Caco-2 (cell line): ENCODE measurements at places on chromosomes 2 and 18. TPM values are rescaled to one million over a fixed set of nuclear protein-coding genes. Genes with fewer than 3 reads are reported as not detected.

GRCh38 chr18:58695772-58696171 lies 24.5 kb downstream of the MALT1 start:
- H3K27me3 ChIP-seq: no peaks in the 10 kb centered on the region
- DNase-seq: no peak
- no peaks in the 10 kb centered on the region for H3K36me3 ChIP-seq
- H3K27ac ChIP-seq: no peak overlapping the region
- H3K4me1 ChIP-seq: no peaks in the 10 kb centered on the region

GRCh38 chr2:236403811-236404210 lies 139.6 kb upstream of the ASB18 start:
- no peaks in the 10 kb centered on the region for H3K4me1 ChIP-seq
- DNase-seq: no peak
- no peak overlapping the region for H3K4me3 ChIP-seq
- no peaks in the 10 kb centered on the region for H3K36me3 ChIP-seq
- H3K27me3 ChIP-seq: no peaks in the 10 kb centered on the region

- no peaks in the 10 kb centered on the region for H3K36me3 ChIP-seq
- H3K4me3 ChIP-seq: no peak overlapping the region
- H3K27me3 ChIP-seq: no peaks in the 10 kb centered on the region
- no peak overlapping the region for H3K27ac ChIP-seq
- no peaks in the 10 kb centered on the region for H3K4me1 ChIP-seq
- DNase-seq: no peak
Measured at GRCh38 chr2:140085674-140086073, 1305.5 kb upstream of the NXPH2 start.

DNA sequence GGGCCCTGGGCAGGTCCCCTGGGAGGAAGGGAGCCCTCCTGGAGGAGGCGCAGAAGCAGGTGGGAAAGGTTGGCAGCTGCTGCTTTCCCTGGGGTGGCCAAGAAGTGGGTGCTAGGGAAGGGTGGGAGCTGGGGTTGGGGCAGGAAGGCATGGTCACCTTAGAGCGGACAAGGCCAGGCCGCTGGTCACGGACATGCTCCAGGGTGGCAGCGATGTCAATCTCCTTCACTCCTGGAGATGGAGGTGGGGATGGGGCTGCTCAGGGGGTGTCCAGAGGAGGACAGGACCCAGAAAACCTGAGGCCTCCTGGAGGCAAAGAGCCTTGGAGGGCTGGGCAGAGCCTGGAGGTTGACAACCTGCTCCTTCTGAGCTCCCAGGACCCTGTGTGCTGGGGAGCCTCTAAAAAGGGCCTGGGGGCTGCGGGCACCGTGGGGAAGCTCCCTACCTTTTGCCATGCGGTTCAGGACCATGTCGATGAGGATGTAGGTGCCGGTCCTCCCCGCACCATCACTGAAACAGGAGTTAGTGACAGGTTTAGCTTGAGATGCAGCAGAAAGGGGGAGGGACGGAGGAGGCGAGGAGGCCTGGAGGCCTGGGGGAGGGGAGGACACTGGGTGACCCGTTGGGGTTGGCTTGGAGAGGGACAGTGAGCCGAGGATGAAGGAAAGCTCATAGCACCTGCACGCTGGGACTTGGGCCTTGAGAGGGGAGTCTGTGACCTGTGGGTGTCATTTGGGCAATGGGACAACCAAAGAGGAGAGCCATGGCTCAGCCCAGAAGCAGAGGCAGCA lies 11.4 kb downstream of the DNAJB2 start:
- no peak overlapping the region for H3K4me3 ChIP-seq
- 0 out of 2 replicates have a peak, but pooled peaks cover 4% of the 10 kb centered on the region for H3K4me1 ChIP-seq
- no peak overlapping the region for H3K27ac ChIP-seq
- no peaks in the 10 kb centered on the region for H3K36me3 ChIP-seq
- DNase-seq: no peak

- no peak for DNase-seq
- no peak overlapping the region for H3K4me3 ChIP-seq
- no peaks in the 10 kb centered on the region for H3K4me1 ChIP-seq
- H3K36me3 ChIP-seq: no peaks in the 10 kb centered on the region
Measured at GRCh38 chr2:30792521-30792920, 14.7 kb downstream of the CAPN13 start.

GRCh38 chr2:173431191-173431590 lies 76.5 kb downstream of the CDCA7 start:
- H3K4me3 ChIP-seq: no peak overlapping the region
- H3K27ac ChIP-seq: no peak overlapping the region
- H3K4me1 ChIP-seq: no peaks in the 10 kb centered on the region
- no peaks in the 10 kb centered on the region for H3K27me3 ChIP-seq
- no peaks in the 10 kb centered on the region for H3K36me3 ChIP-seq

DNA sequence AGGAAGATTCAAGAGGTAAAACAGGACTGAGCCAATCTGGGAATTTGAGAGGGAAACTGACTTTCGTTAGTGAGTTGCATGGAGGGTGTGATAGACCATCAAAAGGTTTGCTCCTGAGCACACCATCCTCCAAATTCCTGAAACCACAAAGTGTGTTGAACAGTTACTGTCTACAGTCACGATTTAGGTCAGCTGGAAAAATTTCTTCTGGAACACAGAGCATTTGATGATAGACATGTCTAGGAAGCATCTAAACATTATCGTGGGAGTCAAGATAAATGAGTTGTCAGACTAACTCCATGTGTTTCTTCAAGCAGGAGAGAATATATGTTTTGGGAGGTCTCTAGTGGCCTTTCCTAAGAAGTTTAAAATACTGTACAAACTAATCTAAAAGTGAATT lies 449.4 kb upstream of the SLC14A2 start:
- no peak overlapping the region for H3K4me3 ChIP-seq
- no peaks in the 10 kb centered on the region for H3K4me1 ChIP-seq
- H3K27ac ChIP-seq: no peak overlapping the region
- no peaks in the 10 kb centered on the region for H3K27me3 ChIP-seq
- no peak for DNase-seq
- no peaks in the 10 kb centered on the region for H3K36me3 ChIP-seq

- H3K4me1 ChIP-seq: peaks cover 6% of the 10 kb centered on the region; the same call in 1 of the 2 replicates
- H3K4me3 ChIP-seq: no peak overlapping the region
- no peaks in the 10 kb centered on the region for H3K36me3 ChIP-seq
- H3K27me3 ChIP-seq: no peaks in the 10 kb centered on the region
- no peak for DNase-seq
Measured at GRCh38 chr2:51698021-51698420, 666.1 kb upstream of the NRXN1 start.

- H3K4me1 ChIP-seq: no peaks in the 10 kb centered on the region
- H3K27ac ChIP-seq: no peak overlapping the region
- no peaks in the 10 kb centered on the region for H3K27me3 ChIP-seq
Measured at GRCh38 chr2:31440764-31441163, 26.2 kb upstream of the XDH start.

DNA sequence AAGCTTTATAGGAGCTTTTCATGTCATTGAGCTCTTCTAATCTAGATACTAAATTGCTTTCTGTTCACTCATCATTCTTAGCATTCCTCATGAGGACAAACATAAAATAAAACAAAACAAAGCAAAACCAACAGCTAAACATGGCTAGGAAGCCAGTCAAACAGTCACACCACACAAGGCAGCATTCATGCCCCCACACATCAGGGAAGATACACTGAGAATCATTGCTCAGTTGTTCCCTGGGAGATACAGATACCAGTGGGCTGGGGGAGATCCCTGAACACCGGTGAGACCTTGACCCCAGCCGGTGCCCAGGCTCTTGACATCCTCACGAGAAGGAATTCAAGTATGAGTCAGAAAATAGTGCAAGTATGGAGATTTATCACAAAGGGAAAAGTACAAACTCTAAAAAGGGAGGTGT lies 177.9 kb upstream of the ARL4C start:
- peaks cover 24% of the 10 kb centered on the region for H3K4me1 ChIP-seq
- no peak for DNase-seq
- no peaks in the 10 kb centered on the region for H3K36me3 ChIP-seq
- no peak overlapping the region for H3K4me3 ChIP-seq

- DNase-seq: no peak
- no peak overlapping the region for H3K27ac ChIP-seq
- 0 out of 2 replicates have a peak, but pooled peaks cover 3% of the 10 kb centered on the region for H3K4me1 ChIP-seq
- H3K36me3 ChIP-seq: no peaks in the 10 kb centered on the region
Measured at GRCh38 chr2:173298536-173299097, 56.1 kb upstream of the CDCA7 start.

DNA sequence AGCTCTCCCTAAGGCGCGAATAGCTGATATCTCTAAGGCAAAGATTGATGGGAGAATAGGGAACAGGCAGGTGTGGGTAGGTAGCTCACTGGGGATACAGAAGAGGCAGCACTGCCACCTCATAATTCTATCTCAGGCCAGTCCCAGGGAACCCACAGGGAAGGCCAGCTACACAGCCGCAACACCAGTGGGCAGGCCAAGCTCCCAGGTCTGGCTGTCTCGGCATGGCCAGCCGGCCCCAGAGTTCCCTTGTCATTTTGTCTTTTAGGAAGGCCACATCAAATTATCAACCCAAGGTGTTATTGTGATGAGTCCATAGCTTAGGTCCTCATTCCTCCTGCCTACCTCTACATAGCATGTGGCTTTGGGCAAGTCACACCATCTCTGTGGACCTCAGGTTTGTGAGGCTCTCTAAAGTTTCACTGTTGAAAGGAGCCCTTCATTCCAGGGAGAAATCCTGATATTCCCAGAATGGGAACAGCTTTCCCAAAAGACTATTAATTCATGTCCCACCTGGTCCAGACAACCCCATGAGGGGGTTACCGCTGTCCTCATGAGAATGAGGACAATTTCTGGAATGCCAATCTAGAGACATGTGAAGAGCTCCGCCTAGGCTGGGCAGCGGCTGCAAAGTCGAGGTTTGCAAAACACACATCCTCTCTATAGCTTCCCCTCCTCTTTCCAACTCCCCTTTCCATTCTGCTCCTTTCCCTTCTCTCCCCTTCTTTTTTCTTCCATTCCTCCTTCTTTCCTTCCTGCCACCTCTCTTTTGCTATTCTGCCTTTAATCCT lies 287.1 kb upstream of the ID2 start:
- no peak for DNase-seq
- H3K27ac ChIP-seq: no peak overlapping the region
- no peaks in the 10 kb centered on the region for H3K4me1 ChIP-seq
- H3K27me3 ChIP-seq: no peaks in the 10 kb centered on the region

- no peak for DNase-seq
- H3K36me3 ChIP-seq: no peaks in the 10 kb centered on the region
- no peak overlapping the region for H3K27ac ChIP-seq
- H3K4me3 ChIP-seq: no peak overlapping the region
Measured at GRCh38 chr2:126781206-126781605, 117.5 kb upstream of the TEX51 start.

DNA sequence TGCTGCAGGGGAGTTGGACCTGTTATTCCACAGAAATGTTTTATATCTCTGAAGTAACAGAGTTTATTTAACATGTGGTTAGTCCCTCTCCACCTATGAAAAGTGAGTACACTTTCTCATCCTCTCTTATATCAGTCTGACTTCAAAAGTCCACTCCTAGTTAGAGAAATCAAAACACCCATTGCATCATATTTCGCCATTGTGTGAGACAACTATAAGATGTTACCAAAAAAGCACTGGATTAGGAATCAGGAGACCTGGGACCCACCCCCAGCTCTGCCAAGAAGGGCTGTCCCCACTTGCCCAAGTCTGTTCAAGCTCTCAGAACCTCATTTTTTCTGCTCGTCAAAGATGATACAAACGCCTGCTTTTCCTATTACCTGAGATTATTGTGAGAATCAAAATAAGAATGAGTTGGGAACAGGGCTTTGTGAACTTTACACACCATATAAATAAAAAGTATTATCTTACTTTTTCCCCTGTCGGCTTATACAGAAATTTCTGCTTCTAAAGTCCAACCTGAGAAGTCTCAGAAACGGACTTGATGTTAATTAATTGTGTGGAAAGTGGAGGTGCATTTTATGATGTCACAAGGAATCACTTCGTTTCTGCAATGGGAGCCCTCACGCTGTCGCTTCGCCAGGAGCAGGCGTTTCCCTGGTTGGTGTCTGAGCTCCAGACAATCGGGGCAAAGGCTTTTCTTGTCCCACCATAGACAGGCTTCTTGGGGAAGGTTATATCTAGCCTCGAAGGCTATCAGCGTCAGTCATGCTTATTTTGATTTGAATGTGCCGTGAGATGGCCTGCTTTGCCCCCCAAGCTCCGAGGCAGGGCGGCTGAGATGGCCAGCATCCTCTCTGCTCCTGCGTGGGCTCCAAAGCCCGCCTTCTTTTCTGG lies 89.6 kb upstream of the ZNF516 start:
- H3K4me3 ChIP-seq: no peak overlapping the region
- no peaks in the 10 kb centered on the region for H3K27me3 ChIP-seq
- H3K27ac ChIP-seq: no peak overlapping the region
- DNase-seq: no peak

- no peak overlapping the region for H3K27ac ChIP-seq
- DNase-seq: peak; percentile 27
- H3K27me3 ChIP-seq: no peaks in the 10 kb centered on the region
- peaks cover 18% of the 10 kb centered on the region for H3K4me1 ChIP-seq
- no peak overlapping the region for H3K4me3 ChIP-seq
Measured at GRCh38 chr2:24115057-24115456, 8.1 kb downstream of the PFN4 start.

DNA sequence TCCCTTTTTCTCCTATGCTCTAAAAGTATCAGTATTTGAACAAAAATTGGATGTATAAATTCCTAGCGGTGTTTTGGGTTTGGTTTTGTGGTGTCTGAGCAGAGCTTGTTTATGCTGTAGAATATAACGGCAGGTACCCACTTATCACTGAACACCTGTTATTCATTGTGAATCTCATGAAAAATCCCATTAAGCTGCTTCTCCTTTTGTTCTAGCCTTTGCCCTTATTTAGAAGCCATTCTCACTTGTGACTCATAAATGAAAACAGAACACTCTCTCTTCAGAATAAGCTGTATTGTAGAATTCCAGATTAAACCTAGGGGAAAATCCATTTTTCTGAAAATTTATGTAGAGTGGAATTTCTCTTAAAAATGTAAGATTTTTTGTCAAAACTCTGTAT lies 104.0 kb downstream of the PRPF40A start:
- peaks cover 1% of the 10 kb centered on the region; the same call in 1 of the 2 replicates for H3K36me3 ChIP-seq
- H3K27ac ChIP-seq: no peak overlapping the region
- no peaks in the 10 kb centered on the region for H3K27me3 ChIP-seq
- DNase-seq: no peak
- peaks cover 22% of the 10 kb centered on the region for H3K4me1 ChIP-seq

Gene GKN2
- not detected in 2 replicates for total RNA-seq

Gene PRSS56
- total RNA-seq: not detected in 2 replicates

Gene CNTNAP5
- total RNA-seq: 0.07 and 0.14 TPM in 2 replicates

Gene NEU2
- total RNA-seq: not detected in 2 replicates

Gene GCC2
- 46.2 and 49.9 TPM in 2 replicates for total RNA-seq

Gene MALL
- total RNA-seq: 22.9 and 26.1 TPM in 2 replicates

Gene CHRND
- total RNA-seq: not detected in 2 replicates
